Activated T-helper 1 cell treated with anti-CD3 and anti-CD28 coated beads, Interleukin-12 subunit alpha, Interleukin-12 subunit beta, Interleukin-2, Interleukin-4 antibody, amounts not matched to agents 30 ng/mL and 10 ng/mL and 1 ng/mL, durations not matched to agents 14 hours and 24 hours and 36 hours (primary cell): ENCODE measurements at places on chromosomes 12 and 14.

DNA sequence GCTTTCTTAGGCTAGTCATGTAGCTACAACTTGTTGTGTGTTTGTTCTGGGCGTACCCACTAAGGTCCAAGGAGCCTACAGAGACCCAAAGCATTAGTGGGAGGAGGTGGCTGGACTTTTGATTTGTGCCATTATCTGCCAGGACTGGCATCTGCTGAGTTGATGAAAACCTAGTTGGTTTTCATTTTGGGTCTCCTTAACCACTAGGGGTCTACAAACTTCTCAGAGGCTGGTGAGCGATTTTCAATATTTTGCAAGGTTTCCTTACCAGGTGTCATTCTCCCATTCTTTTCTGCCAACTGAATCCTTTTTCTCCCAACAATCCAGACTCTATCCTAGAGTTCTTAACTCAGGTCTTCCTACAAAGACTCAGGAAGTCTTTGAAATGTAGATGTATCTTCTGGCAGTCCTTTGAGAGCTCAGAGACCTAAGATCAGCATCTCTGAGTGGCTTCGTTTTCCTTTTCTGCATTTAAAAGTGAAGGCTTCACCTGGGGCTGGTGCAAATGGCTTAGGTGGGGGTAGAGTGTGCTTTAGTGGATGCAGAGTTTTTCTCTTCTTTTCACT lies 150.0 kb upstream of the RMST start:
- no peak for DNase-seq

- DNase-seq = no peak
Measured at GRCh38 chr14:102363182-102363943, 622 bp downstream of the TECPR2 start.

DNA sequence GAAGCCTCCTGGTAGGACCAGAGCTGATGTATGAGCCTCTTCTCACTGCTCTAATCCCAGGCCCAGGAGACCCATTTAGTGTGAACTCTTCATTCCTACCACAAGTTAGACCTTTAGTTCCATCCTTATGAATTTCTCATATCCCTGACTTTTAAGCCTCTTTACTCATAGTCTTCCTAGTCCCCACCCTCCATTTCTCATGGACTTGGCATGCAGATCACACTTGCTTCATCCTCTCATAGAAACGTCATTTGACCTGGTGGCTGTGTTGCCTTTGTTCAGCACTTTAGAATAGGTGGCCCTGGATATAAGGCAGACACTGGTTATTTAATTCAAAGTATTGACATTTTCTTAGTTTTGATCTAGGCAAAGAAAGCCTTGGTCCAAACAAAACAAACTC lies 99.5 kb downstream of the SLC16A7 start:
- no peak for DNase-seq

- no peak for DNase-seq
Measured at GRCh38 chr12:22855456-22855855, 230.5 kb downstream of the ETNK1 start.

DNA sequence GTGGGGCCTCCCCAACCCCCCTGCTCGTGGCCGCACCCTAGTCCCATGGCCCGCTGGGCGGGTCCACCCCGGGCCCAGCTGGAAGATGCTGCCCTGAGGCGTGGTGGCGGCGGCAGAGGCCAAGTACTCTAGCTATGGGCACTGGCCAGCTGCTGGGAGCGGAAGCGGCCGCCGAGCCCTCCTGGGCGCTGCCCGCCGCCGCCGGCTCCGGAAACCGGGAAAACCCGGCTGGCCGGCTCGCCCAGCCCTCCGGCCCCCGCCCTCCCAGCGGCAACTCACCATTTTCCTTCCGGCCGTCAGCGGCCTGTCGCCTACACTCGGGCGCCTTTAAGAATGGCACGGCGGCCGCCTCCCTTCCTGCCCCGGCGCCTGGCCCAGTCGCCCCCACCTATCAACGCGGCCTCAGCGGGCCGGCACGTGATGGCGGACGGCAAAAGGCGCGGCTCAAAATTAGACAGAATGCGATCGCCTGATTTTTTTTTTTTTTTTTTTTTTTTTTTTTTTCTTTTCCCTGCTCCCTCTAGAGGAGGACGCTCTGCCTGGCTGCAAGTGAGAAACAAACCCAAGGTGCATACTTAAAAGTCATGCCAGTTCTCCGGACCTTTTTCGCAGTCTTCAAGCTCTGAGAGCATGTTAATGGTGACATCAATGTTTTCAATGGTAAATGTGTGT lies at the start of gene GMFB:
GMFB (minus strand) TSS at position 335 of the 672 bp plus-strand sequence; CDS start at position 282, 53 bp downstream.
- peak; percentile 79 for DNase-seq

GRCh38 chr12:7899755-7900154 lies 27.0 kb upstream of the SLC2A14 start:
- no peak for DNase-seq

GRCh38 chr12:48054955-48055821 lies 50.7 kb downstream of the SENP1 start:
- no peak for DNase-seq

DNA sequence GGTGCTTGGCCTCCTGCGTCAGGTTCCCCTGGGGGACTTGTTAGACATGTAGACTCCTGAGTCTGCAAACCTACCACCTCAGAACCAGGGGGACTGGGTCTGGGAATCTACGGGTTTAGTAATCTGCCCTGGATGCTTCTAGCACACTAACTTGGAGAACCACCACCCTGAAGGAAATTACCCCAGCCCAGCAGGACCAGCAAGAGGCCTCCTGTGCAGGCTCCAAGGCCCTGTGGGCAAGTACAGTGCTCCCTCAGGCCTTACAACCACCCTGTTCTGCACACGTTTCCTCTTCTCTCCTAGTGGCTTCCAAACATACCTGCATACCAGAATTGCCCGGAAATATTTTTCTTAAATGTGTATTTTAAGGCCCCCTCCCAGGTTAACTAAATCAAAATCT lies 423.0 kb downstream of the FUT8 start:
- no peak for DNase-seq

GRCh38 chr12:1781772-1782171 lies 38.6 kb upstream of the LRTM2 start:
- DNase-seq = no peak

DNA sequence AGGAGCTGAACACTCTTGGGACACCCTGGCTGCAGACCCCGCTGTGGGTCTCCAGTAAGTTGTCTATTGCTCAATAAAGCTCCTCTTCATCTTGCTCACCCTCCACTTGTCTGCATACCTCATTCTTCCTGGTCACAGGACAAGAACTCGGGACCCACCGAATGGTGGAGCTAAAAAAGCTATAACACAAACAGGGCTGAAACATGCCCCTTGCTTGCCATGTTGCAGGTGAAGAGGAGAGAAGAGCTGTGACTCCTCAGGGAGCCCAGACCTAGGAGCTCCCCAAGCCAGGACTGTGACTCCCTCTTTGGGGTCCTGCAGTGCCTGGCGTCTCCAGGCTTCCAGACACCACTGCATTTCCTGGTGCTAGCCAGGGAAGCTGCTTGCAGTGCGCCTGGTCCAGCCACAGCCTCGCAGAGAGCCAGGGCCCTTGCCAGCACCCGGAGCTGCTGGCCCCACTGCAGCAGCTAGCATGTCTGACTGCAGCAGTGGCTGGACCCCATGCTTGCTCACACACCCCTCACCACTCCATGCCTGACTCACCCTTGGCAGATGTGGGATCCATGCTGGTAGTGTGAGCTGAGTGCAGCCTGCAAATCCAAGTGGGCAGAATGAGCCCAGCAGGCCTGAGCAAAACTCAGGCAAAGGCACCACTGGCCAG lies 37.1 kb upstream of the OR5AU1 start:
- DNase-seq = no peak

DNA sequence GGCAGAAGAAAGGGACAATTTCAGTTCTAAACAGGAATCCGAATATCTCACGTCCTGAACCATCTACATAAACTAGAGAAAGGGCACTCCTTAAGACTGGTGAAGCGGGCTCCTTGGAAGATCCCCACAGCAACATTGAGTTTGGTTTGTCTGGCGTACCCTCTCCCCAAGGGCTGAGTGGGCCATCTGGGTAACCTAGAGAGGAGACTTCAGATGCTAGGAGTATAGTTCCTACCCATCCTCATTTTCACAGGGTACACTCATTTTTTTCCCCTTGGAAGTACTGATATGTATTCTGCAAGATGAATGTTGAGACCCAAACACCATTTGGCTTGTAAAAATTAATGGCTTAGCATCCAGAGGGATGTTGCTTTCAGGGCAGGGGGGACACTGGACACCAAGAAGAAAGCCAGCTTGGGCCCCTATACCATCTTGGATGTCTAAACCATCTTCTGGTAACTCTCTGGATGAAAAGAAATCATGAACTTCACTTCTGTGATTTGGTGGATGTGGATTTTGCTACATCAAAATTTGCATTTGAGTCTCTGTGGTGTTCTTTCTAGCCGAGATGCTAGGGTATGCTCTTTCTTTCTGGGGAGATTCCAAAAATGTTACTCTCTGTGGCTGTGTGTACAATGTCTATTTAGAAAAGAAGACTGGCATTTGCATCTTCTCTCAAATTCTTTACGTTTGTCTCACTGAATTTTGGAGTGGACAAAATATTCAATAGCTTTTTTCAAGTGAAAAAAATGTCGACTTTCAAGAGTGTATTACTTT lies 97.7 kb downstream of the ETV6 start:
- DNase-seq = no peak

DNA sequence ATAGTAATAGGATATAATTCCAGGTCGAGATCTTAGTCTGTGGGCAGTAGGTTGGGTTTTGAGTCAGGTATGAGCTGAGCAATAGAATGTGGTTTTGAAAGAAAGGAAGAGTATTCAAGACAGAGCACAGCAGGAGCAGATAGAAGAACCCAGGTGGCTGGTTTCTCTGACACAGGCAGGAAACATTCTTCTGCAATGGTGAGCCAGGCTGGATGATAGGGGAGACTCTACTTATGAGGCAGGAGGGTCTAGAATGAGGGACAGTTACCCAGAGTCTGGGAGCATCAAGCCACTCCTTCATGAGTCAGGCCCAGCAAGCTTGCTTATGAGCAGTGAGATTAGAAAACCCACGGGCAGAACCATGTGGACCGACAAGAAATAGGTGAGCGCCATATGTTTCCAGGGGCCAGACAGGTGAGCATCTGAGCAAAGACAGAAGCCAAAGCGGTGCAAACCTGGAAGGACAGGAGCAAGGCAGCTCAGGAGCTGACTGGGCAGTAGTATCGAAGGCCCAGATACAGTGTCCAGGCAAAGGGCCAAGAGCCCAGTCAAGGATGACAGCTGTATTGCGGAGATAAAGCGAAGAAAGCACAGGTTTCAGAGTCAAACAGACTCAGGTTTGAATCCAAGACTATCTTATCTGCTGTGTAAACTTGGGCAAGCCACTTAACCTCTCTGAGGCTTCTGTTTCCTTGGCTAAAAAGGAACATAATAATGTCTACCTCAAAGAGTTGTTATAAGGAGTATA lies 22.5 kb upstream of the PCNX1 start:
- no peak for DNase-seq

GRCh38 chr12:79381248-79382208 lies 309.2 kb downstream of the PAWR start:
- no peak for DNase-seq

DNA sequence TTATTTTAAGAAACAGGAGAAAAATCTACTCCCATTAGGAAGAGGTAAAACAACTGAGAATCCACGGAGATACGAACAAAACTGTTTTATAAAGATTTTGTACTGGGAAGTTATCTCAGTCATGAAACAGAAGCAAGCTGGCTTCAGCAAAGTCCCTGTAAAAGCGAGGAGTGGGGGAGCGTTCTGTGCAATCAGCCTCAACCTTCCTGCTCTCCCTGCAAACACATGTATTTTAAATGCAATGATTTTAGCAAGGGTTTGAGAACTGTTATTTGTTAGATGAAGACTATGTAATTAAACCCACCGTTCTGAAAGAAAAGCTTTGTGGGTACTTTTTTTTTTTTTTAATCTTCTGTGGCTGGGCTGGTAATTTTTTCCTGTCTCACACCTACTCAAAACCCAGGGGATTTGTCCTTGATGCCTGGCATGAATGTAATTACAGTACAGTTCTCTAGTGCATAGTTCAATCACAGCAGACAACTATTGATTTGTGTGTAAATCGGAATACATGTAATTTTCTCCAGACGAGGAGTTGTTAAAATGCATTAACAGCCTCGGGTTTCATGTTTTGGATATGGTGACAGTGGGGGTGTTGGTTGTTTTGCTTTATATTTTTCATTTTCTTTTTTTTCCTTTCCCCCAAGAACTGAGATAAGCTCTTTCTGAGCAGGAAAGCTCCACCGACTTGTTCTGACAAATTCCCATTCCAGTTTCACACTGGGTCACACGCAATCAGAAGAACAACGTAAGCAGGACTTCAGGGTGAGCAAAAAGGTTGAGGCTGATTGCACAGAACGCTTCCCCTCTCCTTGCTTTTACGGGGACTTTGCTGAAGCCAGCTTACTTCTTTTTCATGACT lies 153.6 kb downstream of the PHLDA1 start:
- DNase-seq = no peak

GRCh38 chr14:88554457-88555286 lies at the start of gene PTPN21:
Gene PTPN21 (minus strand): TSS chr14:88555007. CDS start chr14:88550417, 4,590 bp downstream.
- no peak for DNase-seq

DNA sequence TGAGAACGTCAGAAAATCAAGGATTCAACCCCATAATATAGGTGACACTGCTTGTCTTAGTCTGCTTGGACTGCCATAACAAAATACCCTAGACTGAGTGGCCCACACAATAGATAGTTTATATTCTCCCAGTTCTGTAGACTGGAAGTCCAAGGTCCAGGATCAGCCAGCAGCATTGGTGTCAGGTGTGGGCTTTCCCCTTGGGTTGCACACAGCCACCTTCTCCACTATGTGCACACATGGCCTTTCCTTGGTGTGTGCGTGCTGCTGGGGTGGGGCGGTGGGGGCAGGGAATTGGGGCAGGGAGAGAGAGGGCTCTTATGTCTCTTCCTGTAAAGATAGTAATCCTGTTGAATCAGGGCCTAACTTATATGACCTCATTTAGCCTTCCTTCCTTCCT lies 106.4 kb downstream of the SLC25A47 start:
- no peak for DNase-seq

GRCh38 chr14:99753225-99754140 lies 39.7 kb upstream of the EML1 start:
- no peak for DNase-seq

DNA sequence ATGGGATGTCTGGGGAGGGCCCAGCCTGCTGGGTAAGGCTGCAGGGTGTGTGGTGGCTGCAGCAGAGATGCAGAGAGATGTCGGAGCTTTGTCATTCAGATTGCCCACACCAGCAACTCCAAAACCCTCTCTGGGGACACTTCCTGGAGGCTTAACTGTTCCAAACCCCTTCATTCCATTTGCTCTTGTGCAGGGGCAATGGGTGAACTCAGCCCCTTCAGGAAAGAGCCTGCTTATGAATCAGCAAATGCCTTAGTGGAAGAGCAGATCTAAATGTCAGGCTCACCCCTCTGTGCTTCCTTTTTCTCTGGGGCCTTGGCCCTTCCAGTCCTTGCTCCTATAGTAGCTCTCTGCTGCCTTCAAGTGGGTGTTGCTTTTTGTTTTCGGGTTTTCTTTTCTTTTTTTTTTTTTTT lies 36.7 kb upstream of the GPATCH2L start:
- no peak for DNase-seq

DNA sequence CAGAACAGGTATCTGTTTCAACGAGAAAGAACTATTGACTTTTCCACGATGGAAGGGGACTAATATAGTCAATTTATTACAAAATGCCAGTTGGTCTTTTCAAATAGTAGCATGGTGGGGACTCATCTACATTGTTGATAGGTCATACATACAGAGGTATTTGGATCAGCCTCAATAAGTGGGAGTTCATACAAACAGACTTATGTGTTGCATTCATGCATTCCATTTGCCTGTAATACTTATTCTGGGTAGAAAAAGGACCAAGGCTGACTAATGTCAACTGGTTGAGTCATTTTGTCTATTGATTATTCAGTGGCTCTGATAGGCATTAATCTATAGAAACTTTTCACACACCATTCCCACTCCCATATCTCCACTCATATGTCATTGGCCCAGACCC lies 41.5 kb upstream of the GLIPR1 start:
- DNase-seq = no peak
